ENCODE measurements at places on chromosomes 5 and 9.

DNA sequence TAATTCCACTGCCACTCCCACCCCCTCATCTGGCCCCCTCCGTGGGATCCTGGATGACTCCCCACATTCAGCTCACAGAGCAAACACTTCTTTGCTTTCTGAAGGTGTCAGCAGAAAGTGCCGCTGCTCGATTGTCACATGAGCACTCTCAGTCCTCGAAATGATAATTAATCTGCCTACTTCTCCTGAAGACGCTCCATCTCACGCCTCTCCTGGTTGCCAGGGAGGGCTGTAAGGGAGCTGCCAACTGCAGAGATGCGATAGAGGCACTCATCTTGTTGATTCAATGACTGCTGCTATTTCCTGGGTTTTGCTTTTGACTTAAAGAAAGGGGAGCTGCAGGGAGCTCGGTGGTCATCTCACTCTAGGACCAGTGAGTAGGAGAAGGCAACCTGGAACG, 206.5 kb downstream of the DAB2IP start:
- no peak for DNase-seq

- no peak for DNase-seq
Observed at GRCh38 chr9:126513159-126514036, 100.3 kb upstream of the LMX1B start.

- no peak for DNase-seq
Observed at GRCh38 chr5:108028412-108028811, 353.5 kb downstream of the FBXL17 start.

GRCh38 chr5:101976933-101977332, 319.2 kb downstream of the SLCO4C1 start:
- DNase-seq, result no peak

GRCh38 chr5:66812291-66812690, 216.1 kb downstream of the MAST4 start:
- no peak for DNase-seq

- no peak for DNase-seq
Observed at GRCh38 chr5:106154280-106154716, 1516.4 kb downstream of the EFNA5 start.

DNA sequence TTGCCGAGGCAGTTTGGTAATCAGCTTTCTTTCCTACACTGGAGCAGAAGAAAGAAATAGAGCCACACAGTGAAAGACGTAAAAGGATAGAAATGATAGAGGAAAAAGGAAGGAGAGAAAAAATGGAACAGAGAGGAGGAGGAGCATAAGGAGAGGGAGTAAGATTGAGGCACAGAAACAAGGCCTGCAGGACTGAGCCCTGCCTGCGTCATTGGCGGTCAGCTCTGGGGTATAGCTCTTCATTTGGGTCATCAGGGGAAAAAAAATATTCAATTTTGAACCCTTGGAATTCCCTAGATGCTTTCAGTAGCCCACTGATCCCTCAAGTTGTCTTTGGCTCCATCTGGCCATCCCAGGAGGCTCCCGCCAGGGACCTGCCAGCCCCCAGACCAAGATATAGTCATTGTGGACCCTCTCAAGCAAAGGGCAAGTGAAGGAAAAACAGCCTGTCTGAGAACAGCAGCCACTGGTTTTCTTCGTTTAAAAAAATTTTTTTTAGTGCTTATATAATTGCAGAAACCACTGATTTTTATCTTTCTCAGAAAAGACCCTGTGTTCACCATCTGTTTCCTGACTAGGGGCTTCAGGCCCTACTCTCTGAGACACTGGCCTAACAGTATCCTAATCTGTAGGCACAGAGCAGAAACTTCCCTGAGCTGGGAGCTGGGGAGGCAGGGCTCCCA, 31.3 kb upstream of the MATR3 start:
- no peak for DNase-seq

GRCh38 chr9:116635908-116636307, 51.2 kb upstream of the TRIM32 start:
- DNase-seq, result no peak

DNA sequence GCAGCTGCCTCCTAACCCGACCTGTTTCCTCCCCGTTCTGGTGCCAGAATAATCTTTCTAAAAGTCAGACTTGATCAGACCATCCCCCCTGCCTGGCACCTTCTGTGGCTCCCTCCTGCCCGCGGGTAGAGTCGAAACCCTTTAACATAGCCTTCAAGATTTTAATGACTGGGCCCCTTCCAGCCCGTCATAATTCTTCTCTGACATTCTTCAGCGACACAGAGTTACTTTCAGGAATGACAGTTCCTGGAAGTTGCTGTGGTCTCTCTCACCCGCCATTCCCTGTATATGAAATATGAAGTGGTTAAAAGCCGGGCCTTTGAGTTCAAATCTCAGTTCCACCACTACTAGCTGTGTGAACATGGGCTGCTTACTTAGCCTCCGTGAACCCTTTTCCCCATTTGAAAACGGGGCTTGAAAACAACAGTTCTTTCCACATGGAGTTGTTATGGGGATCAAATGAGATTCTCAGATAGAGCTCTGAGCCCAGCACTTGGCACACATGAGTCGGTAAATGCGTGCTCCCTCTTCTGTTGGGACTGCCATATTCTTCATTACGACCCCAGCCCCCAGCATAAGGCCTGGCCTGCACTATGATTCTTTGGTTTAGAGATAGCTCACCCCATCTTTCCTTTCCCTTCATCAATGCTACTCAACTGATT, 737 bp downstream of the NANS start:
- DNase-seq, result no peak
